ENCODE measurements at places on chromosomes 3 and 15.

DNA sequence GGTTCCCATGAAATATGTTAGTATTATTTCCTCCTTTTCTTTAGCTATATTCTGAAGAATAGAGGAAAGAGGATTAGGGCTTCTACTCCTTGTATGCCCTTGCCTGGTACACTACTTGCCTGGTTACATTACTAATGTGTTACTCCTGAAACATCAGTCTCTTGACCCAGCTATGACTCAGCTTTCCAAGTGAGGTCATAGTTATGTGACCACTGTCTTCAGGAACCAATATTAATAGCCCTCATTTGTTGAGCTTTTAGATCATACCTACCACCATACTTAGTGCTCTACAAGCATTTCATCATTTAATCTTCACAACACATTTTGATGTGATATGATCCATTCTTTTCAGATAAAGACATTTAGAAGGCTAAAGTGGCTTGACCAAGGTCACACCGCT lies 60.3 kb downstream of the CMSS1 start:
- DNase-seq: peak; percentile 90

DNA sequence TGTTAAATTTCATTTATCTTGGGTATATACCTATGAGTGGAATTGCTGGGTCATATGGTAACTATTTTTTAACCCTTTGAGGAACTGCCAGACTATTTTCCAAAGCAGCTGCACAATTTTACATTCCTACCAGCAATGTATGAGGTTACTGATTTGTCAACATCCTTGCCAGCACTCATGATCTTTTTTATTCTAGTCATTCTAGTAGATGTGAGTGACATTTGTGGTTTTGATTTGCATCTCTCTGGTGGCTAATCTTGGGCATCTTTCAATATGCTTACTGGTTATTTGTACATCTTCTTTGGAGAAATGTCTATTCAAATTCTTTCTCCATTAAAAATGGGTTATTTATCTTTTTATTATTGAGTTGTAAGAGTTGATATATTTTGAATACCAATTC lies 21.3 kb upstream of the LRRC58 start:
- no peak for DNase-seq

- DNase-seq: no peak
Measured at GRCh38 chr15:31333820-31334219, 7.2 kb downstream of the KLF13 start.

DNA sequence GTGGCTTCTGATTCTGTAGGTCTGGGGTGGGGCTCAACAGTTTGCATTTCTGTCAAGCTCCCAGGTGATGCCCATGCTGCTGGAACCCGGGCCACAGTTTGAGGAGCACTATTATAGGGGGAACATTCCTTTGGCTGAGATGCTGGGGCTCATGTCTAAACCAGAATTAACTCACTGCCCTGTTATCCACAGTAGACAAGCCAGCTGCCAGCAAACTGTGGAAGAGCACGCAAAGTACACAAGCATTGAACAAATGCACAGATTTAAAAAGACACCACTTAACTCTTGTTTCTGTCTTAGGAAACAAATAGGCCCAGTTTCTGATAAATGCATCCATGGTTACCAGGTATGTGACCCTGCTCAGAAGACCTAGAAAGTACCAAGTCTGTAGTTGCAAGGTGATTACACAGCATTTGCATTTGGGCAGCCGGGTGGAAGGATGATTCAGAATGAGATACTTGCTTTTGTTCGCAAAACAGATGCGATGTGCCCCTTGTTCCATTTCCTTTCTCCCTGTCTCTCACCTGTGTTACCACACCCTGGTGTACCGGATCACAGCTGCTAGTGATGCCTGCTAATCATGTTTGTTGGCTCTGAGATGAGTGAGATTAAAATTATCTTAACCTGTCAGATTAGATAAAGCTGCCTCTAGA lies 12.4 kb downstream of the GYG1 start:
- peak; percentile 27 for DNase-seq

DNA sequence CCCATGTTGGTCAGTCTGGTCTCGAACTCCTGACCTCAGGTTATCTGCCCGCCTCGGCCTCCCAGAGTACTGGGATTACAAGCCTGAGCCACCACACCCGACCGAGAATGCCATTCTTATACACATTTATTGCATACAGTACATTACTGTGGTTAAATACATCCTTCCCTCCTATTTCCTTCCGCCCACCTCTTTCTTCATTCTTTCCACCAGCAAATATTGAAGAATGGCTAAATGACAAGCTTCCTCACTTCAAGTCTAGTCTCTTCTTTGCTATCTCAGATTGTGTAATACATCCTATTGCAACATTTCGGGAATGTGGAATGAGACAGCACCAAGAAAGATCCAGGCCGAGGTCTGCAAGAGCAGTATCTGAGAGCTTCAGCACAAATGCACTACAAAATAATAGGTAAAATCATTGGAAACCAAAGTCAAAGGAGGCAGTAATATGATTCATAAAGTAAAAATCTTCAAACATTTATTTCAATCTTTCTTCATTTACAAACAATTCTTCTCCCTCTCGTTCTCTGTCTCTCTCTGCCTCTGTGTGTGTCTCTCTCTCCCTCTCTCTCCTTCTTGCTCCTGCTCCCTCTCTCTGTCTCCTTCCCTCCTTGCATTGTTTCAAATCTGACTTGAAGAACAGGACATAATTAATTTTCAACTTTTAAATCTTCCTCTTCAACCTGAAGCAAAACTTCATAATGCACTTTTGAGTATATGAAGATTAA lies 94.7 kb upstream of the TGFBR2 start:
- peak; percentile 99 for DNase-seq

- peak; percentile 99 for DNase-seq
Measured at GRCh38 chr3:155070932-155071387, 9.2 kb upstream of the MME start.

DNA sequence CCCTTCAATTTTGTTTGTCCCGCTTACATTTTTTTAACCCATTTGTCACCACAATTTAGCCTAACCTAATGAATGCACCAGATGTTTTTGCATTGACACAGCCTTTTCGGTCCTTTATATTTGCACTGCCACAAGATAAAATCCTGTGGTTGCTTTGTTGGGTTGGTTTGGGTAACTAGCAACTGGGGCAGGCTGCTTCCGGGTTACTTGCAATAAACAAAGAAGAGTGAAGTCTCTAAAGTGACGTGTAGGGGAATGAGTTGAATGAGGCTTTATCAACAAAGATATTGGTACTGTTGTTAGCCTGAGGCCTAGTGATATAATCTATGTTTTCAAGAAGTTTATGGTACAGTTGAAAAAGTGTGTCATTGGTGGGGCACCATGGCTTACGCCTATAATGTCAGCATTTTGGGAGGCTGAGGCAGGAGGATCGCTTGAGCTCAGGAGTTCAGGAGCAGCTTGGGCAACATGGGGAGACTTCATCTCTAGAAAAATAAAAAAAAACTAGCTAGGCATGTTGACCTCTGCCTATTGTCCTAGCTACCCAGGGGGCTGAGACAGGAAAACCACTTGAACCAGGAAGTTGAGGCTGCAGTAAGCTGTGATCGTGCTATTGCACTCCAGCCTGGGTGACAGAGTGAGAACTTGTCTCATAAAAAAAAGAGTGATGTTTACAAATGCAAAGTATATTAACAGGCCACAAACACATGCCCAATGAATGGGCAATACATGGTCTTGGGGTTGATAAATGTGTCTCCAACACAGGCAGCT lies 121.8 kb downstream of the OXSM start:
- no peak for DNase-seq

DNA sequence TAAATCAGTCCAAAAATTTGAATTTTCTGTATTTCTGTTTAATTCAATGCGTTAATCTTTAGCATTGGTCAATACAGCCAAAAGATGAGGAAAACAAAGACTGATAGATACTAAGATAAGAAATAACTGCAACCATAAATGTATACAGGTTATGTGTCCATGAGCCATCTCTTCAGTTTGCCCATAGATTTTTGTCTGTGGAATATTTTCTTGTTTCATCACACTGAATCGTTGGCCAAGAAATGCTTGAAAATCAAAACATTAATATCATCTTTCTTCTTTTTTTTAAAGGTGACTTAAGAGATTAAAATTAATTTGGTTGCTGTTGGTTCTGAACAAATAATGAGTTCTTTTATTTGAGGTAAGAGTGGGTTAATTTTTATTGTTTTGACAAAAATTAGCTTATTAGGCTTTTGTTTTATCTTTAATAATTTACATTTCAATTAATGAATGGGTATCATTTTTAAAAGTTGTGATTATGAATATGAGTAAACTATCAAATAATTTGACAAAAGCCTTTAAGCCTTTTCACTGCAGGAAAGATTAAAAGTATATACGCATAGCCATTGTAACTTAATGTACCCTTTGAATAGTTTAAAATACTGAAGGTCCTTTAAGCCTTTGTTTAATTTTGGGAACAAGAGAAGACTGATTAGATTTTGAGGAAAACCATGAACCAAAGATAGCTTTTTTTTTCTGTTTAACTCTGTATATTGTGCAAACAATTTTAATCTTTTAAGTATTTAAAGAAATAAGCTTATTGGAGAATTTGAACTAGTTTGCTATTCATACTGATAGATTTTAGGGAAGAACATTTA lies 14.7 kb upstream of the CHD2 start:
- no peak for DNase-seq

- no peak for DNase-seq
Measured at GRCh38 chr3:15771444-15771843, 26.3 kb downstream of the ANKRD28 start.

DNA sequence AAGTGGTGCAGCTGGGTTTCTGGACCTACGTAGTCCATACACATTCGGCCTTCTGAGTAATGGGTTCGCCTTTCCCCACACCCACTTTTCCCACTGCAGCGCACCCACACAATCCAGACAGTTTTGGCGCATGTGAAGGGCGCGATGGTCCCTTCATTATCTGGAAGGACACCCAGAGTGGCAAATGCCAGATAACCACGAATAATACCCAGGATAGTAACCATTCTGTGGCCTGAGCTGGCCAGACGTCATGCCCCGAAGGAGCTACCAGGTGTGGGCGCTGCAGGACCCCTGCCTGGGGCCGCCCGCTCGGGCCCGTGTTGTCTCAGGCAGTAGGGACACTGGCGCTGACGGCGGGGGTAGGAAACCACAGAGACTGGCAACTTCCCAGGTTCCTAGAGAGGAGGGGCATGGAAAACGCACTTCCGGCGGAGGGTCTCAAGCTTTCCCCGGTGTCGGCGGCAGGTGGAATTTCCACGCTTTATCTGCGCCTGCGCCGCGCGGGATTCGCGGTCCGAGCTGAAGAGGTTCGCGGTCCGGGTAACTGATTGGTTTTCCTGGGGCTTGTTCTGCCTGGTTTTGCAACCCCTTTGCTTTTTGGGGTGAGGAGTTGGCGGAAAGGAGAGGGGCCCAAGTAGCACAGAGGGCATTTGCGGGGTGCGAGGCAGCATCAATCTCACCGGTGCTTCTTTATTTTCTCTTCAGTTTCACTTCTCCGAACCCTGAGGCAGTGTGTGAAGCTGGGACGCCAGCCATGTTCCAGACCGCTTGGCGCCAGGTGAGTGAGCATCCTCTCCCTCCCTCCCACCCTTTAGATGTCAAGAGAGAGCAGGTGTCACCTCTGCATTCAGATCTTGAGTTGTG lies at the start of gene ZNF620:
Gene ZNF620, plus strand, starts transcription at position 441 of the 864 bp plus-strand sequence. Its CDS starts 314 bp downstream, at position 755.
- peak; percentile 28 for DNase-seq

GRCh38 chr15:30044377-30044776 lies 38.4 kb upstream of the GOLGA8J start:
- DNase-seq: no peak

Data from iris pigment epithelial cell (primary cell).